ENCODE measurements at places on chromosomes 7 and 10.
A peak's percentile ranks its signal among the peaks of the same experiment; 100 is the strongest.

DNA sequence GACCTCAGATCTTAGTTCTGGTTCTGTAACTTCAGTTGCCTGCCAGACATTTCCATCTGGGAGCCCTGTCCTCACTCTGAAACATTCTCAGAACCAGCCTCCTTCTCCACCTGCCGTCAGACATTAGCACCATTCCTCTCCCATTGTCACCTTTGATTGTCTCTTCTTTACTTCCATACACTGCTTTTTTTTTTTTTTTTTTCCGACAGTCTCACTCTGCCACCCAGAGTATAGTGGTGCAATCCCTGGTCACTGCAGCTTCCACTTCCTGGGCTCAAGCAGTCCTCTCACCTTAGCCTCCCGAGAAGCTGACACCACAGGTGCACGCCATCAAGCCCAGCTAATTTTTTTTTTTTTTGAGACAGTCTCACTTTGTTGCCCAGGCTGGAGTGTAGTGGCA, 21.1 kb upstream of the HIPK2 start:
- no peak for DNase-seq

- no peak for DNase-seq
Measured at GRCh38 chr7:117113871-117114270, 160.6 kb downstream of the ST7 start.

DNA sequence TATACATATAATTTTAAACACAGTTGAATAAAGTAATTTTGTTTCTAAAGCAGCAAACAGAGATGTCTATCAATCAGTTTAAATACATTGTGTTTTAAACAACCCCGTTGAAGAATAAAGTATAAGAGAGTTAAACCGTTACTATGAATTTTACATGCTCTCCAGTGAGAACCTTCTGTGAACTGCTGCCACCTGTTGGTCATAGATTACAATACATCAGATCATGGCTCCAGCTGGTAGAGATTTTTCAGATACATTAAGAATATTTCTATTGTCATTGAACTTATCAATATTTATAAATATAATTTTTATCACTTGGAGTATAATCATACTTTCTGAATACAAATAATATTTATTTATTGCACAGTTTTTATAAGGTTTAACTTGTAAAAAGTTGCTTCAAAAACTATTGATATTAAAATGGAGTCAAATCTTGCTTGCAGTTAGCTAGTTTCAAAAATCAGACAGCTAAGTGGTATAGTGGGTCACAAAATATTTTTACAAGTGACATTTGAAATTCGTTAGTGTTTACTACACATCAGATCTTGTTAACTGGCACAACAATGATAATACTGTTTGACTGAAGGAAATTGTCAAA, 561.2 kb upstream of the PHF14 start:
- peak; percentile 12 for DNase-seq

GRCh38 chr10:79939969-79940368, 8.9 kb downstream of the SFTPD start:
- DNase-seq, result no peak

DNA sequence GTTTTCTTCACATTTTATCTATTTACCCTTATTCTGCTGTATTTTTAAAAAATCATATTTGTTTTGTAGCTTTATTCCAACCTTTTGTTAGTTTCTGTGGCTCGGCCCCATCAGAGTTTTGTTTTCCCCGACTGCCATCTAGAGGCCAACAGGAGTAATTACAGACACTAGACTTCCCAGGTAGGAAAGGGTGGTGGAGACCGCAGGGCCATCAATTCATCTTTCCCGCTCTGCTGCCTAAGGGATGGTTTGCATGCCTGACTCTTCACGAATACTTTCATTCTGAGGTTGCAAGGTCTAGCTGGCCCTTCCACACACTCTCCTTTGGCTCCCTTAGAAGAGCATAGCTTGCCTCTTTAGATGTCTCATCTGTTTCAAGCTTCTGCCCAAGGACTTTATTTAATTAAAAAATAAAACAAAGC, 38.3 kb downstream of the LYZL2 start:
- DNase-seq, result peak; percentile 64

DNA sequence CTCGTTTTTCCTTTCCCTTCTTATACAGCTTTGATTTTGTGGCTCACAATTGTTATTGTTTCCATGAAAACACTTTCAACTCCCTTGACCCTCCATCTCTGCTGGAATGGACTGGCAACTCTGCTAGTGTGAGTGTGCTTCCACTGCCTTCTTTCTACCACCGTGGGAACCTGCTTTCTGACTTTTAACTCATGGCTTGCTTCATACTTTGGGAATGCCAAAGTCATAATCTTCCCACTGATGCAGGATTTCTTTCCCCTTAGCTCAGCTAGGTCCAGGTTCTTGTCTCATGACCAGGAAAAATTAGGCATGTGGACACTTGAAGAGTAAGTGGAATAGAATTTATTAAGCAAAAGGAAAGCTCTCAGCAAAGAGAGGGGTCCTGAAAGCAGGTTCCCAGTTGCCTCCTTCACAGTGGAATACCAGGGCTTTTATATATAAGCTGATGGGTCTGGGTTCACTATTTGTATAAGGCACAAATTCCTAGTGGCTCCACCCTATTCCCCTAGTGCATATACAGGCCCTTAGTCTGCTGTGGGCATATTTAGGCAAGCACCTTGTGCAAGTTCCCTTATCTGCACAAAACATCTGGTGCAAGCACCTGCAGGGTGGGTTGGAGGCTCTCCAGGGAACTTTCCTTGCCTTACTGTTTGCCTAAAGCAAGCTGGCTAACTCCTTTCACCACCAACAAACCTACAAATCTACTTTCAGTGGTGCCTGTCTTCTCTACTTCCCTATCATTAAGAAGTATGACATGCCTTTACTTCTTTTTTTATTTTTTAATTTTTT, 119.5 kb downstream of the CFAP58 start:
- DNase-seq, result peak; percentile 9
